AG20443 (cell line): ENCODE measurements at places on chromosomes 7 and 10.

DNA sequence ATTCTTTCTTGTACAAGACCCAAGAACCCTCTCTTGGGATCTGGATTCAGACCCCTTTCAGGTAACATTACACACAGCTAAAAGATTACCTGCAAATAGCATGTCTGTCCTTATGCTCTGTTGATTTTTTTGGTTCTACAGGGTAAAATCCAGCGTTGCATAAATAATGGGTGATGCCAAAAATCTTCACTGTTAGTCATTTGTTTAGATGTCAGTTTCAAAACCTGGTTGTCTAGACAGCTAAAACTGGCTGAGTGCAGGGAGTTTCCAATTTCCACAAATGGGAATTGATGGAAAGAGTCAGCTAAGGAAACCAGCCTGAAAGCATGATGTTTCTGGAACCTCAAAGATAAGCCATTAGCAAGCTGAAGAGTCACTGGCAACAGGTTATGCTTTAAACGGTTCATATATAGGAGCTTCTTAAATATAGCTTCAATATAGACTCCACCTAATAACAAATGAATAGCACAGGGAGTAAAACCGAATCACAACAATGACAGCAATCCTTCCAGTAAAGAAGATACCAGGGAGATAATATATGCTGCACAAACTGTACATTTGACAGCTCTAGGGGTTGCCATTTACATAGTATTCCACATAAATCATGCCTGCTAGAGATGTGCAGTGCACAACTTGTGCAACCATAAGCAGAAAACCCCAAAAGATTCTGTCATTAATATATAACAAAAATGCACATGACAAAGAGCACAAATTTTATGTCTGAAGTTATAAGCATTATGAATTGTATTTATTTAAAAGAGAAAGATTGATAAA is 20.4 kb downstream of the CCDC71L start:
- DNase-seq = peak; percentile 44

GRCh38 chr10:113376428-113376827 is 176.4 kb upstream of the HABP2 start:
- DNase-seq = no peak

DNA sequence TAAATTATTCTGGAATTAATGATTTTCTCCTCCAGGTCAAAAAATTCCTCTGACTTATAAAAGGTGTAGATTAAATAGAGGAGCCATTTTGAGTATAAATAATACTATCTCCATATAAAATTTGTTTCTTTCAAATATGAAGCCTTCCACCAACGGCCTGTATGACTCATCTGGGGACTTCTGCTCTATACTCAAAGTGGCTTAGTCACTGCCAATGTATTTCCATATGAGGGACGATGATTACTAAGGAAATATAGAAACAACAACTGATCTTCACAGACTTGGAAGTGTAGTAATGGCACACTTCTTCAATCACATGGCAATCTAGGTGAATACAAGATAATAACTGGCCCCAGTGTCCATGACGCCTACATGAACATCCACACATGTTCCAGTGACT is 335.6 kb upstream of the HGF start:
- DNase-seq = no peak

- no peak for DNase-seq
These were observed 185.1 kb downstream of the ATRNL1 start for GRCh38 chr10:115278294-115278693.

DNA sequence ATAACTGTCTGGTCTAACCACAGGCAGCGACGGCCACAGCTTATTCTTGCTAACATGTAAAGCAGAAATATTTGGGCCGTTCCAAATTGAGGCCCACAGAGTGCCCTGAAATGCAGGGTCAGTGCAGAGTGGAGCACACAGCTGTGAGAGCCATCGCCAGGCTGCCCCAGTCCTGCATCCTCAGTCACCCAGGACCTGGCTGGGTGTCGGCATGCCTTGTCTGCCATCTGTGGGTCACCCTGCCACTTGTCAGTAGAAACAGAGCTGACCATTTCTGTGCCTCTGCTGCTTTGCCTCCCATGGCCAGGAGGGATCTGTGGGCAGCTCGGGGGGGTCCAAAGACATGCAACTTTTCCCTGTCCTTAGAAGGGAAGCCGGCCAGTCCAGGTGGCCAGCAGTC is 57.3 kb upstream of the BTBD16 start:
- no peak for DNase-seq

DNA sequence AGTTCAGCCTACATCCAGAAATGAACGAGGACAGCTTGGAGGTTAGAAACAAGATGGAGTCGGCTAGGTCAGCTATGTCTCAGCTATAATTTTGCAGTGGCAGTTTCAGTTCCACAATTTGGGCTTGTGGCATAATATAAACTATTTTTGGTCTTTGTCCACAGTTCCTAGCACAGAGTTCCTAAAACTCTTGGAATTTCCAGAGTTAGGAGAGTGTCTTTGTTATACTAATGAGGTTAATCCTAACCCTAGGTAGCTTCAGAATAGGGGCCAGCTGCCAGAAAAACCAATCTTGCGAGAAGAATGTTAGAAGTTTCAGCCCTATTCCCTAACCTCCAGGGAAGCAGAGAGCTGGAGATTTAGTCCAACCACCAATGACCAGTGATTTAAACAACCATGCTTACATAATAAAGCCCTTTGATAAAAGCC is 131.9 kb downstream of the AKR1D1 start:
- no peak for DNase-seq
